T47D (cell line): ENCODE measurements at places on chromosomes 3 and 15.

DNA sequence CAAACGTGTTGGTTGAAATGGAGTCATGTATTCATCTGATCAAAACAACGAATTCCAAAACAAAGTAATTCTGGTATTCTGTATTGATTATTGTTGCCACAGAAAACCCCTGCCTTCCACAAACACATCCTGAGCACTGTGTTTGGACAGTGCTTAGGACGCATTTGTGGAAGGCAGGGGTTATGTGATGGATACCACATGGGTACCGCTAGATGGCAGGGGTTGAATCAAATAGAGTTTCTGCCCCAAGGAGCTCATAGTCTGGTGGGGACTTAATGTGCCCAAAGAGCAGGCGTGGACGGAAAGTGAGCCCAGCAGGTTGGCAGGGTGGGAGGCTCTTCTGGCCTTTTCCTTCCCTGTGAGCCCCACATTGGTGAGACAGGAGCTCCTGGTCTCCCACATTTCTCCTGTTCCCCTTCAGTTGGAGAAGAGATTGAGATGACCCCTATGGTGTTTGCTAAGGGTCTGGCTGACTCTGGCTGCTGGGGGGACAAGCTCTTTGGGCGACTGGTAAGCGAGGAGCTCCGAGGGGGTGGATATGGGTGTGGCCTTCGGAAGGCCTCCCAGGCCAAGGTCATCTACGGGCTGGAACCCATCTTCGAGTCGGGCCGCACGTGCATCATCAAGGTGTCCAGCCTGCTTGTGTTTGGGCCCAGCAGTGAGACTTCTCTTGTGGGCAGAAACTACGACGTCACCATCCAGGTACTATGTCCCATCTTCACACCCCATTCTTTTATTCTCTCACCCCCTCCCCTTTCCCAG, 22.1 kb upstream of the SLC28A1 start:
- DNase-seq, result no peak

DNA sequence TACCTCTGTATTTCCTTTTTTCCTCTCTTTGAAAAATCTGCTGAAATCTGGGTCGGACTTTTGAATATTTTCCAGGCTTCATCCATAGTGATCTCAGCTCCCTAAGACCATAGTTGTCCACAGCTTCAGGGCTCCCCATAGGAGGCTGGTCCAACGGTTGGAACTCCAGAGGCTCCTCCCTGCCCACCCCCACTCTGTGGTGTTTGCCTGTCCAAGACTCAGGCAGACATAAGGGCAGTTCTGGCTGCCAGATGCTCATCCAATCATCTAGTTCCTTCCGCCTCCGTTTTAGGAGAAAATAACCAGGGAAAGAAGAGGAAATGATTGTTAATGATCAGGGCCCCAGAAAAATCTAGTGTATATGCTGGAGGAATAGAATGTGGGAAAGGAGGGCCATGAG, 27.9 kb upstream of the PRTG start:
- no peak for DNase-seq

DNA sequence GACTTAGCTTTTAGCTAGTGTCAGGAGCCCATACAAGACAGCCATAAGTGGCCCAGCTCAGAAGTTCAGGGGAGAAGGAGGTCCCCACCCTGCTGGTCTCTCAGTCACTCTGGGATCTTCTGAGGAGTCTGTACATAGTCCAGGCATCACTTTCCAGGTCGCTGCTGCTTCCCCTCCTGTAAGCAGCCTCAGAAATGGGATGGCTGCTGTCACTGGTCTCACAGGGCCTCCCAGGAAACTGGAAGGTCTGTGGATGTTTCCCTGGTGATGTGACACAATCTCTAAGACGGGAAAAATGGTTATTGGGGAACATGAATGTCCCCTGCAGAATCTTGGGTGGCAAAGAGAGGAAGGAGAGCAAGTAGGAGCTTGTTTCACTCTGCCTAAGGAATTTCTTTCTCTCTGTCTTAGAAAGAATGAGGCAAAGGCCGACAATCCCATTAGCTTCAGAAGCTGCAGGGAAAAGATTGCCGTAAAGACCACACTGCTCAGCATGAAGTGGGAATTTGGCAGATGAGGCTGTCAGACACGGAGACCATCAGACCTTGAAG, 43.2 kb upstream of the TNFAIP8L3 start:
- DNase-seq, result no peak

DNA sequence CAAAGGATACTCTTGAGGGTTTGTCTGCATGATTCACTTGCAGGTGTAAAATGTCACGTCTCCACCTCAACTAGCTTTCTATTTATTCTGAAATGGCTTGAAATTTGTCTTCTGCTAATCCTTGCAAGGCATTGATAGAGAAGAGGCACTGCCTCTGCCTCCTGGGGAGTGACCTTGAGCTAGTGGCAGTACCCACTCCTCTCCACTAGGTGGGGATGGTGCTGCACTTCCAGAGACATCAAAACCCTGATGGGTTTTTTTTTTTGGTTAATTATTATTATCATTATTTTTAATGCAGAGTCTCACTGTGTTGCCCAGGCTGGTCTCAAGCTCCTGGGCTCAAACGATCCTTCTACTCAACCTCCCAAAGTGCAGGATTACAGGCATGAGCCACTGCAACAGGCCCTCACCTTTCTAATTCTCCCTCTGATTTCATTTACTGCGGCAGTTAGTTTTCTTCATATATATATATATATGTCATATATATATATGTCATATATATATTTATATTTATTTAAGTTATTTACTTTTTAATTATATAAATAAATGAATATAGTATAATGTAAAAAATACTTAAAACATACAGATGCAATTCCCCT, 117.6 kb upstream of the EIF1B start:
- DNase-seq, result peak; percentile 61

DNA sequence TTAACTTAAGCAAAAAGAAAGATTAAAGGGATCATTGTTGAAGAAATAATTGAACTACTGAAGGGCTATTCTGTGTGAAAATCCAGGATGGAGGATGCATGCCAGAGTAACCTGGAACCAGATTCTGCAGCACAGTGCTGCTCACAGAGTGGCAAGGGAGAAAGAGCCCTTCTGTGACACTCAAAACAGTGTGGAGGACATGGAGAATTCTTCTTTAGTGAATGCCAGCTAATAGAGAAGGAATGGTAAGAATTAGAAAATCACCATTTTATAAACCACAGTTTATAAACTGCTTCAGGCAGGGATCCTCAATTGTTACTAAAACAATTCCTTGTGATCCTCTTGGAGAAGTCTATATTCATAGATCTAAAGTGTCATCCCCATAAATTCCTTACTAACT, 70.4 kb upstream of the ARHGEF26 start:
- DNase-seq, result no peak

DNA sequence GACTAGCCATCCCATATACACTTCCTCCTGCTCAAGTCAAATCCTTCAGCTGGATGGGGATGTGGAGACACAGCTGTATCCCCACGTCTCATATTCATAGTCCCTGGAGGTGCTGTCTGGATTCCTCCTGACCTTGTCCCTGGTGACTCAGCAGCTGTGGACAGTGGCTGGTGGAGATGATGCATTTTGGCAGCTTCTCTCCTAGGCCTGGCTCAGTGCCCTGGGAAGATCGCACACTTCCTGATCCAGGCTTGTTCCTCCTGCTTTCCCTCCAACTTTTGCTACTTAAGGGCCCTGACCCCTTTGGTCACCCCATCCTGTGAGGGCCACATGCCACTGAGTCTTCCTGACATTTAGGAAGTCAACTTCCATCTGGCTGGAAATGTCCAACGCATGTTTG, 44.4 kb downstream of the ADAMTSL3 start:
- peak; percentile 20 for DNase-seq

GRCh38 chr3:170220871-170221270, 1.4 kb upstream of the PRKCI start:
- DNase-seq, result no peak

DNA sequence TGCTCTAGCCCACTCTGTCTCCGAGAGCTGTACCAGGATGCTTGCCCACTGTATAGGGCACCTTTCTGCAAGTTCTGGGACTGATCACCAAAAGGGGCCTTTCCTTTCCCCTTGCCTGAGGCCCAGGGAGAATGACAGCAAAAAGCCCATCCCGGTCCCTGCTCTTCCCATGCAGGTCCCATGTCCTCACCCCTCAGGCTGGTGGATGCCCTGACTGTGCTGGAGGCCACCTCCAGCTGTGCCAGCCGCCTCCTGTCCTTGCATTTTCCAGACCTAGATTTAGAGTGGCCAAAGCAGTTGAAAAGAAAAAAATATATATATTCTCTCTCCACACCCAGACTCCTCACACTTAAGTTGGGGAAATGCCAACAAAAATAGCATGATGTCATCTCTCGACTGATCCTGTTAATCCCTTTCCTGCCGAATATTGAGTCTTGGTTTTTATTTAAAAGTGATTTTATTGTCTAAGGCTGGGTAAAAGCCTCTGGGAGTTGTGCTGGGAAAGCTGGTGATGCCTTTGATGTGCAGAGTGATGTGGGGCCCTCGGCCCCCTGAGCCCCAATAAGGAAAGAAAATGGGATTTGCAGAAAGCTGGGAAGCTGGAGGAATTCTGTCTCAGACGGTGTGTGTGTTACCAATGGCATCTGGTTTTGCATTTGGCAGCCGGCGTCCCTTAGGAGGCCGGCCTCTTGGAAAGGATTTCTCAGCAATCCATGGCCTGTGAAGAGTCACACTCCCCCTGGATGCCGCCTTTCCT, 29.3 kb upstream of the TPM1 start:
- no peak for DNase-seq

DNA sequence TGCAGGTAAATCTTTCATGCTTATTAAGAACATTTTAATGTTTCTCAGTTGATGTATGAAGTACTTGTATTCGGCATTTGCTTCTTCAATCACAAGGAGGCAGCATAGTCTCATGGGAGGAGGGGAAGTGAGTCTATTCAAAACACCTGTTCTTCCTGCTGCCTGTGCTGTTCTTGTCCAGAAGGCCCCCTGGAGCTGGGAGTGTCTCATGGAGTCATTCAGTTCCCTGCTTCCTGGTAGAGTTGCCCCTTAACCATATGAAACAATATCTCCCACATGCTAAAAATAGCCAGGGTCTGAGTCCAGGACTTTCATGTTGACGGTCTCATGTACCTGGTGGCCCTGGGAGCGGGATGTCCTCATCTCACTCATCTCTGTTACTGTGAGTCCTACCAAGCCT, 15.5 kb upstream of the PPP1R2 start:
- DNase-seq, result peak; percentile 93

- no peak for DNase-seq
Measured at GRCh38 chr3:196273655-196274054, 13.9 kb downstream of the PCYT1A start.

- DNase-seq, result no peak
Measured at GRCh38 chr3:63869940-63870614, 6.4 kb downstream of the ATXN7 start.

- no peak for DNase-seq
Measured at GRCh38 chr15:32099956-32100684, 69.8 kb downstream of the CHRNA7 start.

- no peak for DNase-seq
Measured at GRCh38 chr3:65706301-65706700, 332.4 kb downstream of the MAGI1 start.

DNA sequence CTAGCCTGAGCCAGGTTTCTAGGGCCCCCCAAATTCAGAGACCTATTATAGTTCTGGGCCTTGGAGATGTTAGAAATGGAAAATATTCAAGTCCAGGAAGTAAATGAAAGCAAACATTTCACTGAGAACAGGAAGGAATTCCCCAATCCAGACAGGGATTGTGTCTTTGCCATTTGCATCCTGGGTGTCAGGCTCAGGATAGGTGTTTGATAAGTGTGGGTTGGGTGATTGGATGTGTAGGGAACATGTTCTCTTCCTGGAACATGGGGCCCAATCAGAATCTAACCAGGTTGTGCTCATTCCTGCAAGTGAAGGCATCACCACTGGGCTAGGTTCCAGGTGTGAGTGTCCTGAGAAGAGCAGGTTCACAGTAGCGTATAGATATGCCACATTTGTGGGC, 14.6 kb upstream of the LRRC2 start:
- no peak for DNase-seq

GRCh38 chr3:101195951-101196713, 124.2 kb downstream of the IMPG2 start:
- DNase-seq, result peak; percentile 27

- DNase-seq, result no peak
Measured at GRCh38 chr3:1710663-1711062, 388.0 kb upstream of the CNTN4 start.

GRCh38 chr15:80893777-80894176, 95.8 kb downstream of the MESD start:
- DNase-seq, result no peak

GRCh38 chr3:10693457-10693856, 122.6 kb upstream of the SLC6A11 start:
- DNase-seq, result no peak

- no peak for DNase-seq
Measured at GRCh38 chr15:66130496-66131034, 123.0 kb downstream of the MEGF11 start.

GRCh38 chr3:170154569-170155143, 26.9 kb downstream of the PHC3 start:
- DNase-seq, result no peak

DNA sequence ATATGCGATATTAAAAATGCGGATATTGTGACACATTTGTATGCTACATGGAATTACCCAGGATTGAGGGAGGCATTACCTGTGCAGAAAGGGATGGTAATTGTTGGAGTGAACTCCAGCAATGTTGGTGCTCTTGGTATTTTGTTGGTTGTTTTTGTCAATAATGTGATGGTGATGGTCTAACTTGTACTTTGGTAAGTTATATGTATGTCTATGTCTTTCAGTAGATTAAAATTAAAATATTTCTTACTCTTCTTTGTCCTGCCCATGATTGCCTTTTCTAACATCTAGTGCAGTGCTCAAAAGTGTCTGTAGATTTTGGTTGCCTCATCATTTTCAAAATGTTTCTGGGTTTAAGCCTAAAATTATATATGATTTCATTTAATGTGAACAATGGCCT, 192.7 kb downstream of the ROBO2 start:
- DNase-seq, result no peak

DNA sequence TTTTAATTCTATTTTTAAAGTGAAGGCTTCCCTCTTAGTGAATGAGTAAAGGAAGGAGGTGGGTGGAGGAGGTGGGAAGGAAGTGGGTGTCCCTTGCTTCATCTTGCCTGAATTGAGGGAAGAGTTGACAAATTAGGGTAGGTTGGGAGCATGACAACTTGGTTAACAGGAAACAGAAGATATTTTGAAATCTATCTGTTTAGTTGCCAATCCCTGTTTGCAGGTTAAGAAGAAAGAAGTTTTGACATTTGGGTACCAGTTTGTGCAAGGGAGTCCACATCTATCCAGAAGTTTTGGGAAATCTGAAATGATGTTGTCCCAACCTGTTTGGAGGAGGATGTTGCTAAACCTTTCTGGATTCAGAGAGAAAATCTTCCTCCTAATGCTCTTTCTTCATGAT, 204.1 kb upstream of the SUCLG2 start:
- no peak for DNase-seq

GRCh38 chr3:53225651-53226050, 30.2 kb downstream of the TKT start:
- DNase-seq, result no peak

GRCh38 chr3:58008141-58009025, at the start of gene FLNB:
FLNB (plus strand) TSS chr3:58008422; CDS start chr3:58008565, 143 bp downstream.
- peak; percentile 73 for DNase-seq
